ENCODE measurements at places on chromosomes 12 and 14. TPM values are rescaled to one million over a fixed set of nuclear protein-coding genes. Genes with fewer than 3 reads are reported as not detected.

GYS2 gene
- total RNA-seq, result not detected

- no peak for DNase-seq
Observed at GRCh38 chr12:131618303-131618658, 92.6 kb upstream of the SFSWAP start.

DNA sequence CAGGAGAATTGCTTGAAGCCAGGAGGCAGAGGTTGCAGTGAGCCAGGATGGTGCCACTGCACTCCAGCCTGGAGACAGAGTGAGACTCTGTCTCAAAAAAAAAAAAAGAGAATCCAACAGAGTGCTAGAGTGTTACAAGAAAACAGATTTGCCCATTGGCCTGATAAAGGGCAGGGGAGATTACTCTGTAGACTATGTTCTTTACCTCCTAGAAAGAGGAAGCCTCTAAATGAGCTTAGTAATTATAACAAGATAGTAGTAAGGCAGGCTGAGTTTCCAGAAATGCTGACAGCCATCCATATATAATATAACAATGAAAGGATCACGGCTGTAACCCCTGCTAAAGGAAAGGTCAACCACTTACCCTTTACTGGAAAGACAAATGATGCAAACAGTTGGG lies 24.4 kb downstream of the AK7 start:
- no peak for DNase-seq

RHEBL1 gene
- 14.9 TPM for total RNA-seq

DEGS2 gene
- not detected for total RNA-seq

- DNase-seq, result no peak
Observed at GRCh38 chr12:81585787-81586186, 173.4 kb downstream of the PPFIA2 start.

IL23A gene
- total RNA-seq, result 2.9 TPM

DNA sequence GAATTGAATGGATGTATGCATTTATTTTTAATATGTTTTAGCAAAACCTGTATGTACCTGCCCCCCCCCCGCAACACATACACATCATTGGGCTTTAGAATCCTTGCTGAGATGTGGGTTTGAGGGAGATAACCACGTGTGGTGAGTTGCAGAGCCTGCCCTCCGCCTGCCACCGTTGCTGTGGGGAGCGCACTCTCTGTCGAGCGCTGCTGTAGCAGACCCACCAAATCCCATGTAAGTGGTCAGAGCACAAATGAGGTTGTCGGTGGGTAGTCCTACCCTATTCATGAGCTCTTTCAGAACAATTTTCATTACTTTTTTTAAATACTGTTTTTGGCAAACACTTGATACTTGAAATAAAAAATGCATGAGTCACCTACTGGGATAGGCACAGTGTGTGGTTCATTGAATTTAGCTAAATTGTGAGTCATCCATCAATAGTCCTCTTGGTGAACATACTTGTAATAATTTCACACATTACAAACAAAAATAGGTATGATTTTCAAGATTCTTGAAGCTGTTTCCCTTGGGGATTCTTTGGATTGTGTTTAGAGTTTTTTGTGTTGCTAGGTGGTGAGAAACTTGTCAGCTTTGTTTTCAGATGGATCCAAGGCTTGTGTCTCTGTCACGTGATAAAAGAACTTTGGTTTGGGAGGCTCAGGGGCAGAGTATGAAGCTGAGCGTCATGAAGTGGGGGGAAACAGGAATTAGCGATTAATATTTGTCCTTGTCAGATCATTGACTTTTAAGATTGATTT lies 107.6 kb downstream of the PTCSC3 start:
- DNase-seq, result no peak

DNA sequence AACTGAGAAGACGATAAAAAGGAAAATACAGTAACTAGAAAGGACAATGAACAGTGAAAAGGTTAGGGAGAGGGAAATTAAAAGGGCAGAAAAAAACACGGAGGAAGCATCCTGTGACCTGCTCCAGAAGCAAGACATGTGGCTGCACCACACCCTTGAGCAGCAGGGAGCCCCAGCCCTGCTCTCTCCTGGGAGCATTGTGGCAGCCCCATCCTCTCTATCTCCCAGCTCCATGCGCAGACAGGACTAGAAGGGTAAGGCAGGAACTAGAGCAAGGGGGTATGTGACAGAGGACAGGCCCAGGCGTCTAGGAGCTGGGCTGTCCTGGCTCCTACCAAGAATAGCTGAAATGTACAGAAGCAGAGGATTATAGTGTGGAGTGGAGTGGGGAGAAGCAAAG lies 38.6 kb upstream of the SMUG1 start:
- no peak for DNase-seq

AP5M1 gene
- 49.6 TPM for total RNA-seq

GRCh38 chr14:69263364-69263763 lies 3.4 kb downstream of the GALNT16 start:
- no peak for DNase-seq

SLC10A1 gene
- not detected for total RNA-seq

DNA sequence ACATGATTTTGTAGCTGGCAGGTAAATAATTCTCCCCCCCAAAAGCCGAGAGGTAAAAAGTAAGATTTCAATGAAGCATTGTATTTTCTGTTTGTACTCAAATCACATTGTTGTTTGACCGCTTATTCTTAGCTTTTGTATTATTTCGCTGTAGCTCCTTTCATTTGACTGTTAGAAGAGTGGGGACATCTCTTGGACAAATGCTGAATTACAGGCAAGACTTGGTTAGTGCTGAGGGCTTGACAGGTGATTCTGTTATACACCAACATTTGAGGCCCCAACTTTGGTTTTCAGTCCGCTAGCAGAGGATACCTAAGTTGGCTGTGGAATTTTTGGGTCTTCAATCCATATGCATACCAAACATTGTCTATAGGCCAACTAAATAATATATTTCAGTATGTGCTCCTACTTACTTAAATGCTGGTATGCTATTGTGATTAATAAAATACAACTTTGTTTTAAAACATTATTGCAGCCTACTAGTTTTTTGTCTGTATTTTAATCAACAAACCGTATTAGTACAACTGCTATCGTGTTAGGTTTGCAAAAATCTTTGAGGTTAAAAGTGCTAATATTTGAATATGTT lies 102.2 kb downstream of the ERC1 start:
- no peak for DNase-seq

DACT1 gene
- total RNA-seq, result 0.21 TPM

ACOT6 gene
- total RNA-seq, result not detected

- DNase-seq, result no peak
Observed at GRCh38 chr12:1820191-1820895, at the start of gene LRTM2. LRTM2 (plus strand) TSS chr12:1820565; CDS start chr12:1828149, 7,584 bp downstream.

RAB21 gene
- total RNA-seq, result 48.9 TPM

- no peak for DNase-seq
Observed at GRCh38 chr14:105527381-105527825, 1.0 kb downstream of the TMEM121 start.

- DNase-seq, result no peak
Observed at GRCh38 chr14:51337520-51337919, 97.5 kb downstream of the TMX1 start.

GRCh38 chr12:11040162-11040561 lies 9.0 kb upstream of the TAS2R31 start:
- no peak for DNase-seq

- no peak for DNase-seq
Observed at GRCh38 chr14:58732387-58732786, 94.6 kb downstream of the DACT1 start.

GRCh38 chr14:81415781-81416180 lies 15.7 kb upstream of the STON2 start:
- DNase-seq, result no peak

PIK3C2G gene
- not detected for total RNA-seq

GRCh38 chr14:87131879-87132278 lies 861.1 kb downstream of the GALC start:
- no peak for DNase-seq

- no peak for DNase-seq
Observed at GRCh38 chr12:84605983-84606382, 306.6 kb downstream of the SLC6A15 start.

- DNase-seq, result no peak
Observed at GRCh38 chr12:103751171-103751570, 89.9 kb downstream of the NT5DC3 start.

- DNase-seq, result no peak
Observed at GRCh38 chr14:32244404-32244803, 41.3 kb upstream of the RNU6-8 start.

DNA sequence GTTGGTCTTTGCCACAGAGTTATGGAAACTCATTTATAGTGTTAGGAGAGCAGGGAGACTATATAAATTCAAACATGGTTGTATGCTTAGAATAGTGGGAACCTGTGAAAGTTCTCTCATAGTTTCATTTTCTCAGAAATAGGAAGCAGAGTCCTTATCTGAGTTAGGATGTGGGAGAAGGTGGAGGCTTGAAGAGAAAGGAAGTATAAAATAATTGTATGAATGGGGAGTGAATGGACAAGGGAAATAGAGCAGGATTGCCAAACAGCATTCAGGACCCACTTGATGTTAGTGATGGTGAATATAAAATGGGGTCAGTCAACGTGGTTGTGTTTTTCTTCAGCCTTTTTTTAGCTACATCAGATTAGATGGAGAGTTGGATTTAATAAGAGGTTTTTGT lies 34.0 kb upstream of the TPH2 start:
- no peak for DNase-seq

DNA sequence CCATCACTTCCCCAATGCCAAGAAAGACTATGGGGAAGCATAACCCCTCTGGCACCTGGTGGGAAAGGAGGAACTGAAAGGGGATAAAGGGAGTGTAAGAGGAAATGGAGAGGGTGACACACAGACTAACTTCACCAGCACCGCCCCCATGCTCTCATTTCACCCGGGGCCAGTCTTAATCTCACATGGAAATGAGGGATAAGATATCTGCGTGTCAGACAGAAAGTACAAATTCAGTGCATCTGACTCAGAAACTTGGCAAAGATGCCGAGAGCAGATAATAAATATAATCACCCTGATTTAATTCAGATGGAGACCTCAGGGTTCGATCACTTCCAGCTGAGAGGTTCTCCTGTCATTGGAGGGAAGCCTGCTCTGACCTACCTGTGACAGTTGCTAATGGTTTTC lies 191.6 kb downstream of the DUSP6 start:
- DNase-seq, result no peak

- DNase-seq, result no peak
Observed at GRCh38 chr12:59874781-59875180, 279.0 kb downstream of the SLC16A7 start.
